Activated CD4-positive, alpha-beta T cell treated with anti-CD3 and anti-CD28 coated beads for 1 hour (primary cell): ENCODE measurements at places on chromosomes 6 and 20.

DNA sequence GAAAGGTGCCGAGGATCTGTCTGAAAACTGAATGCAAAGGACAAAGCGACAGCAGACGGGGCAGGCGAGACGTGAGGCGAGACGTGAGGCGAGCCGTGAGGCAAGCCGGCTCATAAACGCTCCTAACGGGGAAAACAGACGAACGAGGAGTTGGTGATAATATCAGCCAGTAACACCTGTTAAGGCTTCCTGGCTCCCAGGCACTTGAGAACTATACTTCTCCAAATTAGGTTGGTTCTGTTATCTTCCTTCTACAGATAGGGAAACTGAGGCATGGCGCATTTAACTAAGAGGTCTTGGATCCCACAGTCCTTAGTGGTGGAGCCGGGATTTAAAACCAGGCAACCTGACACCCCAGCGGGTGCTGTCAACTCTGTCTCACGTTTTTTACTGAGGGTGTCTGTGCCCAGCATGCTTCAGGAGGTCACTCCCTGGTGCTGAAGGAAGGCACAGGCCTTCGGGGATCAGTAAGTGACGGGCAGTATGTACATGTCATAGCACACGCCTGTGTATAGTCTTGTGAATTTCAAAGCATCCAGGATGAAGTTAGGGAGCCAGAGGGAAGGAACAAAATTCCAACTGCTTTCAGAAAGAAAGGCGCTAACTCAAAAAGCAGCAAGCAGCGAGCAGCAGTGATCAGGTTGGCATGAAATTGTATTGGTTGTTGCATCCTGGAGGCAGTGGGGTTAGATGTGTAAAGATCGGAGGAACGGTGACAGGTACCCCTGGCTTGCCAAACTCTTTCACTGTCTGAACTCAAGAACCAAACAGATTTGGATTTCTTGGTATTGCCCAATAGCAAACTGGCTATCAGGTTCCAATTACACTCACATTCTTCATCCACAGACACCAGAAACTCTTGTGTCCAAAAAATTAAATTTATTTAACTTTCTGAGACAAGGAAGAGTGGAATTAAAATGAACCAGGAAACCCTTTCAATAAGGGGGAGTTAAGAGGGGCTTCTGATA is 318.7 kb downstream of the THBS2 start:
- DNase-seq, result no peak

GRCh38 chr6:123997223-123997622 is 193.6 kb downstream of the NKAIN2 start:
- DNase-seq, result no peak

DNA sequence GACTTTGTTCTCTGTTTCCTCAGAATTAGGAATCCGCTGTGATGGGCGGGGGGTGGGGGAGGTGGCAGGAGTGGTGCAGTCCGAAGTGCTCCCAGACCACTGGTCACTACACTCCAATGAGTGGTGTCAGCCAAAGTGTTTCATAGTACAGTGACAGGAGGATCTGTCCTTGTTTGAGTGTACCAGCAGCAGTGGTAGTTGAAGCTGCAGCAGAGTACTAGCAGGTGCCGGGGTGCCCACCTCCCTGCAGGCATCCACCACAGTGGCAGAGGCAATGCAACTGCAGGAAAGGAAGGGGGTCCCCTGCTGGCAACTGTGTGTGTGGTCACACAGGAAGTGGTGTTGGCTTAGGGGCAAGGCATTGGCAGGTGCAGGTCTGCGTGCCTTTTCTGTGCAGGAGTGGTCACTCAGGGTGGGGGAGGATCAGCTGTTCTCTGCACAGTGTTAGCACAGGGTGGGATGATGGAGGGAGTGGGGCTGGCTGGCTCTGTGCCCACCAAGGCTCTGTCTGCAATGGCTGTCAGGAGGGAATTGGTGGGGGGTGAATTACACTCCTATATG is 9.7 kb downstream of the HLA-DOB start:
- no peak for DNase-seq

DNA sequence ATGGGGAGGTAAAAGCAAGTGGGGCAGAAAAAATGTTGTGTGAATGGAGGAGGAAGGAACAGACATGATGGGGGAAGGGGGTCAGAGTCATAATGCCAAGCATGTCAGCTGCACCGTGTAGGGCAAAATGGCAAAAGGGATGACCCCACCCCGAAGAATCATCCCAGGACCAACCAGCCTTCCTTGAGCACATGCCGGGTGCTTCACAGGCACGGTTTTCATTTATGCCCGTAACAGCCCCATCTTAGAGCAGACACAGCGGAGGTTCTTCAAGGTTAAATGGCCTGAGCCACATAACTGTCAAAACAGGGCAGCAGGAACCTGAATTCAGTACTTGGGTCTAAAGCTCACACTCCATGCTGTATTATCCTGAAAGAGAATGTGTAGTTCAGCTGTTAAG is 322.2 kb downstream of the ZFAND3 start:
- no peak for DNase-seq

DNA sequence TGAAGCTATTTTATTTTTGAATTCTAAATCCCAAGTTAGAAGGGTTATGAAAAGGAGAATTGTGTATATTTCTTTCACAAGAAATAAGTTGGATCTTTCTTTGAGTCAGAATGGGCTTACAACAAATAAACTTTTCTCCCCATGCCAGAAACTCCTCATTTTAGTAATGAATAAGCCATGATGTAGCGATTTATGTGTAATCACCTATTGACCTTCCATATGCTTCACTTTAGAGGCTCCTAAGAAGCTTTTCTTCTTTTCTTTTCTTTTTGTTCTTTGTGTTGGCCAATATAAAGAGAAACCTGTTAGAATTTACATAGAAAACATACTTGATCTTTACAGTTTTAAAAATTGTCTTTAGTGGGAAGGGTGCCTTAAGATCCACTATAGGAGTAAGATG is 370.2 kb downstream of the UTRN start:
- DNase-seq, result no peak

DNA sequence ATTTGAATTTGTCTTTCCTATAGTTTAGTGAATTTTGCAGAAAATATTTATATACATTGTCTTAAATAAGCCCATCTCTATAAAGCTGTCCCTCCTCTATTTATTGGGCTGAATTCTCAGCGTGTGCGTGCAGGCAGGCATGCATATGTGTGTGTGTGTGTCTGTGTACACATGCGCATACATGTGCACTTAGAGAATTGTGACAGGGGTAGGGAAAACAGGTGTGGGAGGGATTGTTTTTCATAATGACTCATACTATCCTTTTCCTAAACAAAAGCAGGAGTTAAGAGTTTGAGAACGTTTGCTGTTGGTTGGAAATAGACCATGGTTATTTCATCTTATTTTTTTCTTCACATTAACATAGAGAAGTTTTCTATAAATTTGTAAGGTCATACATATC is 43.4 kb upstream of the FABP7 start:
- no peak for DNase-seq

- DNase-seq, result no peak
These were observed 429.1 kb downstream of the HTR1B start for GRCh38 chr6:77034161-77034560.

DNA sequence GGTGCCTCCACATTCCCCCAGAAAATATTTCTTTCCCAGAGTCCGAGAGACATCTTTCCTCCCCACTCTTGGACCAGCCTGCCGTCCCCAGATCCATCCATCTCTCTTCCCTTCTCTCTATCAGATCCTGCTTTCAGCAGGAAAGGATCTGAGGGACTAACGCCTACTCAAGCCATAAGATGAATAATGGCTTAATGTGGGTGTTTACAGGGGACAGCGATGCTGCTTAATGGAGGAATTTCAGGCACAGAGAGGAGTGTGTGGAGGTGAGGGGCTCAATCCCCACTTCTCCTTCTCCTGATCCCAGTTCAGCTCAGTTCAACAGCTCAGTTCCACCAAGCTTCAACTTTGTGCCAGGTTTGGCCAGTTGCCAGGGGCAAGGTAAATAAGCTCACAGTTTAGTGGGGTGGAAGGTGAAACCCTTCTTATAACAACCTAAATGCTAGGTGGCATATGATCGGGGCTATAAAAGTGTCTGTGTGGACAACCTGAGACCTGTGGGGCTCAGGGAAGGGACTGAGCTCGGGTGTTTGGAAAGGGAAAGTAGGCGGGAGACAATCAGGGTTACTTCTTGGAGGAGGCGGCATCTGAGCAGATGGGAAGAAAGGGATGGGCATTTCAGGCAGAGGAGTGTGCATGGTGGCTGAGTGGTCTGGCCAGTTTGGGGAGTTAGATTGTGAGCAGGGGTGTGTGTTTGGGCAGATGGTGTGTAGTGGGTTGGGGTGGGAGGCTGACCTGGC is 55.8 kb downstream of the CDH22 start:
- DNase-seq, result no peak

- no peak for DNase-seq
These were observed 38.6 kb downstream of the PLEKHG1 start for GRCh38 chr6:150638267-150638666.

DNA sequence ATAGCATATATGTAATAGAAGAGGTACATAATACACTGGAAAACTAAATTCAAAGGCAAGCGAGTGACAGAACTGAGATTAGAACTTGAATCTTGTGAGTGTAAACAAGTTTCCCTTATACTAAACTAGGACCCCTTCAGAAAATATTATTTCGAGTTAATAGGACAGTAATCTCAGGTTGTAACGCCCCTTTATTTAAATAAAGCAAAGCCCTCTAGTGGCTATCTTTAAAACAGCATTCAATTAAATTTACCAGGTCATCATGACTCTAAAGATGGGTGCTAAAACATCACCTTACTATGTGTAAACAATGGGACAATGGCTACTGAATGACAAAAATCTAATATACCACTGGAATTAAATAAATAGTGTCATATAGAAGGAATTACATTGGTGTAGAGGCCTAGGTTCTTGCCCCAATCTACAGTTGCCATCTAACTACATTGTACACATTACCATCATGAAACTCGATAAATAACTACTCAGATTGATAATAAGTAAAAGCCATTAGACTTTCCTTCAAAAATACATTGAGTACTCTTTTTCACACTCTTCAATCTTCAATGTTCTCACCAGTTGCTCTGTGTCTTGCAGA is 255.4 kb upstream of the IRAK1BP1 start:
- no peak for DNase-seq

GRCh38 chr6:45830441-45831139 is 185.1 kb downstream of the CLIC5 start:
- no peak for DNase-seq
